ENCODE measurements at places on chromosomes 11 and 22.
A peak's percentile ranks its signal among the peaks of the same experiment; 100 is the strongest.

DNA sequence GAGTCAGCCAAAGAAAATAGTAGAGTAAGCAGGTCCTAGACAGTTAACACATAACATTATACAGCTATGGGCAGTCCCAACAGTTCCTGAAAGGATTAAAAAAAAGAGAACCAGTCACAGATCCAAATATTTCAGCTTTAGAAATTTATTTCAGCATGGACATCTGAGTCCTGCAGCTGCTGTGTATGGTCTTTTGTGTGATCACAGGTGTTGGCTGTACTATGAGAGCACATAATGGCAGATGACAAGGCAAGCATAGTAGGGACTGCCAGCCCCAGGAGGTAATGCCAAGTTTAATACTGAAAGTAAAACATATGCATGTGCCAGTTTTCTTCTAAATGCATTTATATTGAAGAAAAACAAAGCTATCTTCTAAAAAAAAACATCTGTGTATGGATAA is 158.1 kb downstream of the GRIA4 start:
- no peak for DNase-seq

DNA sequence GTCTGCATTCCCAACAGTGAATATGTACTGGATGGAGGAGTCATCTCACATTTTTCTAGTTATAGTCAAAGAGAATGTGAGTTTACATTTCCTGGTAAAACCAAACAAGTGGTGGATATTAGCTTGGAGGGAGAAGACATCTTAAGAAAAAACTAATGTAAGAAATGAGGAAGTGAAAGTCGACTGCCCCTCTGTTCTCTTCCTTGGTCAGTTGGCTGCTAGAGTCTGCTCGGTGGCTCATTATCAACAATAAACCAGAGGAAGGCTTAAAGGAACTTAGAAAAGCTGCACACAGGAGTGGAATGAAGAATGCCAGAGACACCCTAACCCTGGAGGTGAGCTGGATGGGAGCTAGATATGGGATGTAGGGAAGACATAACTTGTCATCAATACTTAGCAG is 5.8 kb downstream of the SLC22A9 start:
- DNase-seq: no peak

DNA sequence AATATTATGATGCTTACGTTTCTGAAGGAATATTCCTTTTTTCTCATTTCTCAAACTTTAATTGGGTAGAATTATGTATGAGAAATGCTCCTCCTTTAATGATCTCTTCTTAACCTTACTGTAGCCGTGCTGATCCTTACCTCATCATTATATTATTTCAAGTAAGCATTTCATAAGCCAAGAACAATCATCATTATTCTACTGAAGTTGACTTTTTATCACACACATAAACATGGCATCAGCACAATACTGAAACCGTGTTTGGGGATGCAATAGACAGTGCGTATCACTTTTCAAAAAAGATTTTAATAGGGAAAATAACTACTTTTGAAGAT is 162.8 kb downstream of the ARHGAP42 start:
- DNase-seq: no peak

- DNase-seq: no peak
Observed at GRCh38 chr11:74171630-74171968, 510 bp downstream of the PPME1 start.

GRCh38 chr11:2215230-2215560 is 43.6 kb upstream of the TH start:
- DNase-seq: no peak

- DNase-seq: no peak
Observed at GRCh38 chr11:22554221-22554620, 71.4 kb downstream of the FANCF start.

- no peak for DNase-seq
Observed at GRCh38 chr11:120231963-120232362, 8.0 kb upstream of the POU2F3 start.

DNA sequence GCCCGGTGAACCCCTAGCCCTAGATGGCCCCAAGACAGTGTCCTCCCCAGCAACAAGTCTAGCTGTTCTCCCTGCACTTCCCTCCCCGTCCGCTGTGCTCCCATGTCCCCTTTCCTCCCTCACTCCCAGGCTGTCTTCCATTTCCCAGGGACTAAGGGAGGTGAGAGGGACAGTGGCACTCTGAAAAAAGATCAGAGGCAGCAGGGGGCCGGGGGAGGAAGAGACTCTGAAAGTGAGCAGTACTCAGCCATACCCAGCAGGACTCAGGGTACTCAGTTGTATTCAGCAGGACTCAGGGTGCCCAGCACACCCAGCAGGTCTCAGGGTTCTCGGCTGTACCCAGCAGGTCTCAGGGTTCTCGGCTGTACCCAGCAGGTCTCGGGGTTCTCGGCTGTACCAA is 48.4 kb upstream of the THY1 start:
- DNase-seq: no peak

GRCh38 chr11:123584737-123585136 is 69.7 kb downstream of the SCN3B start:
- no peak for DNase-seq

DNA sequence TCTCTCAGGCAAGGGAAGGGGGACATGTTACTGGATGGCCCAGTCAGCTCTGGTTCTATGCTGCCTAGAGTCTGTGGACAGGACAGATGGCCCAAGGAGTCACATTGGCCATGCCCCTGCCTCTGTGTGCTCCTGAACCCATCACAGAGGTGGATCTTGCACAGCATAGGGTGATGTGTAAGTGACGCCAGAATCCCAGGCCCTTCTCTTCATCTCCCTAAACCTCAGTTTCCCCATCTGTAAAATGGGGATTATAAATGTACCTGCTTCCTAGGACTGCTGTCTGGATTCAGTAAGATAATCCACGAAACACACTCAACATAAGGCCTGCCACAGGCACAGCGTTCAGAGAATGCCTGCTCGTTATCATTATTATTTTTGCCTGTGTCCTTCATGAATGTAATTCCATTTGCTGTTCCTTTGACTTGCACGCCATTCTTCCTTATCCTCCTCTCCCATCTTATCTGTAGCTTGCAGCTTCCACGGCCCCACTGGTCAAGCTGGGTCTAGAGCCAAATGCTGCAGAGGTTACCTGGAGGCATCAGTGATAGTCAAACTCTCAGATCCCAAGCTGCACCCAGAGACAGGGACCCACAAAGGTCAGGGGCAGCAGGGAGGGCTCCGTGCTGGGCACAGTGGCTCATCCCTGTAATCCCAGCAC is 207.0 kb downstream of the MN1 start:
- DNase-seq: no peak

DNA sequence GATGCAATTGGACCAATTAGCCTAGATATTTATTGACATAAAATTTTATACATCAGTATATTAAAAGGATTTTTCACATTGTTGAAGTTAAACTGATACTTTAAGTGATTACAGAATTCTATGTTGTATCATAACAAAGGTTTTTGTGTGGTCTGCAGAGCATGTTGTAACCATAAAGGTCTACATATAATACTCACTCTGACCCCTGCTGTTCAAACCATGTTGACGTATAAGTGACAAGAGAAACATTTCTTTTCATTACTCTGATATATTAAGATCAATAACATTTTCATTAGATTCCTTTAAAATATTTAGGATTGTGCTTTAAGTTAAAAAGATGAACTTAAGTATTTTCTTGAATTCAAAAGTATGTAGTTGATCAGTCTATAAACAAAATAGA is 63.9 kb downstream of the GAS2 start:
- no peak for DNase-seq

DNA sequence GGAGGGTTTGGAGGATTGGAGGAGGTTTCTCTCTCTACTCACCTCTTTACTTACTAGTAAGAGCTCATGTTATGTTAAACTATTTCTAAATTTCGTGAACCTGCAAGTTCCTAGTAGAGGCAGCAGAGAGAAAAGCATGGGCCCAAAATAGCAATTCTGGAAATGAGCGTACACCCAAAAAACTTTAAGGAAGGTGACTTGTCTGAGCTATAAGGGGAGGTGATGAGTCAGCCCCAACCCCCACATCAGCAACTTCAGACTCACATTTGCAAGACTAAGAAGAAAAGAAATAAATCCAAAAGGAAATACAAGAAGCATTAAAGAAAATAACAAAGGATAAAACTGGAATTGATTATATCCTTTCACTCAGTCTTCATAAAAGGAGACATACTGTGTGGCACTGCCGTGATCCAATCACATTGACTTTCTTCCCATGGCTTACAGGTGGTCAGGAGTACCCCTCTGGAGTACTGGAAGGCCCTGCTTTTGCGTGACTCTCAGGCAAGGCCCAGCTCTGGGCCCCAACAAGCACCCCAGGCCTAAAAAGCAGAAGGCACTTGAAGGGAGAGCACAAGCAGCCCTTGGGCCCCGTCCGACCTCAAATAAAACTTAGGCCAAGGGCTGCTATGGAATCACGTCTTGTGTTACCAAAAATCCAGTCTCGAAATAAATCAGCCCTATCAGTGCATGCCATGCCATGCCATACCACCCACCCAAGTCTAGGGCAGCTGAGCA is 14.3 kb downstream of the PACSIN2 start:
- DNase-seq: no peak

DNA sequence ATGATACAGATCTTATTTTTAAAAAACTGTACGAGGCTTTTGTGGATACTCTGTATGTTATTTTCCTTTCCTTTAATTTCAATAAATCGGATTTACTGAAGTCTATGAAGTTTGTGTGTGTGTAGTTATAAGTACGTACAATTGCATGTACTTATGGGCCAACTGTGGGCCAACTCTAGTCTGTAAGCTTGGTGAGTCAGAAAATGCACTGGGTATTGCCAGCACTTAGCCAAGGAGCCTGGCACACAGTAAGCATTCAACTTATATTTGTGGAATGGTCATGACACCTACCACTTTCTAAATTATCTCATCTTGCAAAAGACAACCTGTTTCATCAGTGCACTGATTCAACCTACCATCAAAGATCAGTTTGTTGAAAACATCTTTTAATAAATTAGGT is 32.6 kb downstream of the THAP12 start:
- no peak for DNase-seq

- DNase-seq: no peak
Observed at GRCh38 chr11:47553406-47553743, 443 bp upstream of the CELF1 start.

DNA sequence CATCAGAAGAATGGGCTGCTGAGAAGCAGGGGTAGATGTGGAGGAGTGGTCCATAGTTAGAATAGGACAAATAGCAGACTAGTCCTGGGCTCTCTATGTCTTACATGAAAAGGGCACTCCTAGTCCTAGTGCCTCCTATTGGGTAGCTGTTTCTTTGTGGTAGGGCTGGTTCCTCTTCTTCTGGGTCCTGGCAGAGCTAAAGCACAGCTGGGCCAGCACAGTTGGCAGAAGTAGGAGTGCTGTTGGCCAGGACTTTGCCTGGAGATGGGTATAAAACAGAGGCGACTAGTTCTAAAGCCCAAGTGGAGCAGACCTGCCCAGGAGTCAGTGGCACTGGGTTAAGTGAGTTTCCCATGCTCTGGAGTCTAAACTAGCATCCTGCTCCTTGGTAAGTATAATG is 55.2 kb downstream of the PPFIBP2 start:
- no peak for DNase-seq

DNA sequence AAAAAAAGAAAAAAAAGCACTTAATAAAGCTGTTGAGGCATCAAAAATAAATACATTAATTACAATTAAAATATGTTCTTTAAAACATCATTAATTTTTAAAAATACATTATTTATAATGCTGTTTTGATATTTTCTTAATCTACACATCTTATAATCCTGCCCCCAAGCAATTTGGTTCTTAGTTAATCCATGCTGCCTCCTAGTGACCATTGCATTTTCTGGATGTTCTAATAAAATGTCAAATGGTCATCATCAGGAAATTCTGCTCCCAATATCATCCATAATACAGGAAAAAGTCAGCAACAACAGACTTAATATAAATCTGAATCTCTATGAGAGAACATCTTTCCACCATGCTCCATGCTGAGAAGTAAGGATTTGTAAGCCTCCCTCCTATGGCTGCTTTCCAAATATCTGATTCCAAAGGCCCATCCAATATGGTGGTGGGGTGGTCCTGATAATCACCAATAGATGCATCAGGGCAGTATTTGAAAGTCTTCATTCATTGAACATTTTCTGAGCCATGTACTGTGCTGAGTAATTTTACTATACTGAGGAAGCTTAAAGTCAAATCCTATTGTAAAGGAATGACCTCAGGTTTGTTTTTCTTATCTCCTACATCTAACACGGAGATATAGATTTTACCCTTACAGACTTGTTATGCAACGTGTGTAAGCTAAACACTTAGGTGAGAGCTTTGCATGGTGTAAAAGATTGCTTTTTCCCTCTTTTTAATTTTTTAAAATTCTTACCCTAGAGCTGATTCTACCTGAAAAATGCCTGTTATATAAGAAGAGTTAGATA is 124.7 kb upstream of the BMAL1 start:
- DNase-seq: no peak

DNA sequence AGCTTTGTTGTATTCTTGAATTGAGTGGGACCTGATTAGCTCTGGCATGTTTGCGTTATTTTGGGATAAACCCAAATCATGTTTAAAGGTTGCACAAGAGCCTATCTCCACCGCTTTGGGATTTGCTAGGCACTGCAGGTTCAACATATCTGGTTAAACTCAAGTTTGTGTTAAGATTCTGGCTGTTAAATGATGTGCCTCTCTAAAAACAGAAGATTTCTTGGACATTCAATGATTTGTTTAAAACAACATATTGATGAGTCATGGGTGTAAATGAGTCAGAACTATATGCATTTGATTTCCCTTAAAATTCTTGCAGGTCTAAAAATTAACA is 67.4 kb downstream of the AMOTL1 start:
- no peak for DNase-seq

DNA sequence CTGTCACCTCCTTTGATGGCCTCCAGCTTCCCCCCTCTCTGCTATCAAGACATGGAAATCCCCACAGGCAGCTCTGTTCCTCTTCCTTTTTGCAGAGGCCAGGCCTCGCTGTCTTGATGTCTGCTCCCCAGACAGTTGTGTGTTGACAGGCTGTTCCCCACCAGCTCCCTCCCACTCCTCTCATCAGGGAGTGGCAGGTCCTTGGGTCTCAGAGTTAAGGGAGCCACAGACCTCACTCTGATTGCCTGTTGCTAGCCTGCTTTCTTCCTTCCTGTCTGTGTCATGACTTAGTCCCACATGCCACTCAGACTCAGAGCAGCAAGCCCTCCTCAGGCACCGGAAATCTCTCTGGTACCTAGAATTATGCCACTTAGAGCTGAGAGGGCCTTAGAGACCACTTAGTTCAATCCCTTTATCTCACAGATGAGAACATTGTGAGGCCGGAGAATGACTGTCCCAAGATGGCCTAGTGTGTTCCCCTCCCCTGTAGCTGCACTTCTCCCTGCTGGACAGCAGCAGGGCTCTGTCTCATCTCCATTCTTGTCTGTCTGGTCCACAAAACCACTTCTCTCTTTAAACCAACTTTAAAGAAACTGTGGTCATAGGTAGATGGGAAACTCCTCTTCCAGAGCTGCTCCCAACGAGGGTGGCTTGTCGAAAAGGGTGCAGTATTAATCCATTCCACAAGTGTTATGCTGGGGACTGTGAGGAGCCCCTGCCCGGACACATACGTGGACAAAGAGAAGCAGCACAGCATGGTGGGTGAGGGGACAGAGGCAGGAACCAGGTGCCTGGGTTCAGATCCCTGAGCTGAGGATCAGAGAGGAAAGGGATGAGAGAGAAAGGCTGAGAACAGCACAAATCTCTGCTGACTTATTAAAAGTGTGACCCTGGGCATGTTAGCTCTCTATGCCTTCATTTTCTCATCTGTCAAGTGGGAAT is 4.2 kb downstream of the AMPD3 start:
- peak; percentile 55 for DNase-seq

All from activated effector memory CD4-positive, alpha-beta T cell treated with Interleukin-2 at 50 U/mL for 16 hours (primary cell).